ENCODE measurements at places on chromosomes 2 and 18.

DNA sequence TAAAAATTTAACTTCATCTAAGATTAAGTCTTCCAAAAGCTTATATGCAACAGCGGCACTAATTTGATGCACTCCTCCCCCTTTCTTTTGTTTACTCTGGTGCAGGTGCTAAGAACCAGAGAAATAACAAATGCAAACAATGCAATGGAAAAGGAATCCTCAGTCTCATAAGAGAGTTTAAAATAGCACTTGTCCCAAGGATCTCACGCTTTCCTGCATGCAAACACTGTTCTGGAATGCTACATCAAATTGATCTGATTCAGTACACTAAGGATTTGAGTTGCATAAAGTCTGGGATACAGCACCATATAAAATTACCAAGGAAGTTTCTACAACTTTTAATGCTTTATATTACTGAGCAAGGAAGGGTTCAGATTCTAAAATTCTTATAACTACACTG lies 50.5 kb downstream of the SEPTIN10 start:
- no peak for DNase-seq

DNA sequence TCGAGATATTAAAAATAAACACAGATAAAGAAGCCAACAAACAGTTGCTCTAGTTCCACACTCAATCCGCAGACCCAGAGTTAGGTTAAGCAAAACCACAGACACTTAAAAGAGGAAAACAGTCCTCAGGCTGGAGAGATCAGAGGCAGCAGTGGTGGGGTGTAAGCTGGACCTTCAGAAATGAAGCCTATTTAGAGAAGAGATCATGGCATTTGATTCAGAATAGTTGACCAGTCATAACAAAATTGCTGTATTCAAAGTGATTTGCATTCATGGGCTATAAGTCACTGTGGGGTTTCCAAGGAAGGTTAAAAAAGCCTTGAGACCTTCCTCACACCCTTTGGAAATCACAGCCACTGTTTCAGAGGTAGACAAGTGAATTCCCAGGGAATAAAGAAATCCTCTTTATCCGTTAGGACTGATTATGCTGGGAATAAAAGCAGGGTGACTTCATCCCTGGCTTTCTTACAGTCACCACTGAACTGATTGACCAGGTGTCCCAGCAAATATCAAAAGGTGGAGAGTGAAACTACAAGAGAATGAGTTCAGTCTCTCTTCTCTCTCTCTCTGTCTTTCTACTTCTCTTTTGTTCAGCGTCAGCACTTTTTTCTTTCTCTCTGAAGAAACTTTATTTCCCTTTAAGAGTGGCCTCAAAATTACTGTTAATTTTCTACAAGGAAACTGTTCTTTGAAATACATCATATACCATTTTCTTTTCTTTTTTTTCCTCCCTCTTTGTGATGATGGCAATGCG lies 171.8 kb upstream of the PIK3C3 start:
- DNase-seq: no peak

DNA sequence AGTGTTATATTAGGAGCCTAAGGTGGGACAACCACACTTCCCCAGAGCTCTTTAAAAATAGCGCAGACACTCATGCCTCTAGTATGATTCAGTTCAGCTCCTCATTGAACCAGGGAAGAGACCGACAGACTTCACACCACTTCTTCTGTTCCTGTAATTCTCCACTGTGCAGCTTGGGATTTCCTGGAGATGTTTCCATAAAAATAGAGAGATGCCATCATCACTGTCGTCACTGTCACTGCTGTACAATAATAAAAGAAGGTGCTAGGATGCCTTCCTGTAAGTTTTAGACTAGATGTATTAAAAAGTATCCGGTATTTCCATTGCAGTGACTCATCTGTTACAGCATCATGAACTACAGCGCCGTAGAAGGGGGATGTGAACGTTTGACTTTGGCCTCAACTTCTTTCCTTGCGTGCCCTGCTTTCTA lies 110.9 kb downstream of the FAM210A start:
- no peak for DNase-seq

DNA sequence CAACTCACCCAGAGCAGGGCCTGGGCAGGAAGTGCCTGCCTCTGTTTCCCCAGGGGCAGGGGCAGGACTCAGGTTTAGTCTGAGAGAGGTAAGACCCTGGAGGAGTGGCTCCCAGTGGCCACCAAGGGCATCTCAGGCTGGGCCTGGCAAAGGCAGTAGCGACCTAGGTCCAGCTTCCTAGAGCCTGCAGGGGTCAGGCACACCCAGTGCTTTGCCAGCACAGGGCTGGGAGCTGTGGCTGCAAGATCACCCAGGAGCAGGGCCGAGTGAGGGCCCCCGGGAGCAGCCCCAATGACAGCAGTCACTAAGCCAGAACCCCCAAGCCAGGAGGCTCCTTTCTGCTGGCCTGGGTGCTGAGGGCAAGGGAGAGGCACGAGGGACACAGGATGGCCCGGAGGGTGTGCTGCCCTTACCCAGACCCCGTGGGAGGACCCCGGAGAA lies 8.8 kb upstream of the DUSP2 start:
- DNase-seq: no peak

DNA sequence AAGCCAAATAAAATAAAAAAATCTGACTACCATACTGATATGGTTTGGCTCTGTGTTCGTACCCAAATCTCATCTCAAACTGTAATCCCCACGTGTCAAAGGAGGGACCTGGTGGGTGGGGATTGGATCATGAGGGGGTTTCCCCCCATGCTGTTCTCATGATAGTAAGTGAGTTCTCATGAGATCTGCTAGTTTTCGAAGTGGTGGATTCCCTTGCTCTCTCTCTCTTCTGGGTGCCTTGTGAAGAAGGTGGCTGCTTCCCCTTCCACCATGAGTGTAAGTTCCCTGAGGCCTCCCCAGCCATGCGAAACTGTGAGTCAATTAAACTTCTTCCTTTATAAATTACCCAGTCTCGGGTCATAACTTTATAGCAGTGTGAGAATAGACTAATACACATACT lies 123.8 kb upstream of the WDSUB1 start:
- no peak for DNase-seq

DNA sequence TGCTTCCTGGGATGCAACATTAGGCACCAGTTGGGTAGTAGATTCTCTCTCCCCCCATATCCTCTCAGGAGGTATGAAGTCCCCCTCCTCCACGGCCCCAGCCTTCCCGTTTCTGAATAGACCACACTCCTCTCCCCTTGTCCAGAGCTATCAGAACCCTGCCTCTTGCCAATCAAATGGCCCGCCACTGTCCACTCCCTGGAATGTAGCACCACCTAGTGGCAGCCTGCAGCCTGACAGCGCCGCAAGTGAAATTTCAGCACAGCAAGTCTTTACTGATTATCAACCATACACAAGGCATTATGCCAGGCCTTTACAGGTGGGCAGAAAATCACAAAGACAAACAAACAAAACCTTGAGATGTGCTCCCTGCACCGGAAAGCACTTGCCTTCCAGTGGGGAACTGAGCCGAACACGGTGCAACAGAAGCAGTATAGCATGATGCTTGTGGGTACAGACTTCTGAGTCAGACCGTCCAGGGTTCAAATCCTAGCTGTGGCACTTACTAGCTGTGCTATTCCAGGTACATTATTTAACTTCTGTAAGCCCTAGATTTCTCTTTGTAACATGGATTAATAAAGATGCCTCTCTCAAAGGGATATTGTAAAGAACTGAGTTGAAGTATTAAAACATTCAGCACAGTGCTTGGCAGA lies 174.0 kb downstream of the SMAD2 start:
- DNase-seq: no peak

DNA sequence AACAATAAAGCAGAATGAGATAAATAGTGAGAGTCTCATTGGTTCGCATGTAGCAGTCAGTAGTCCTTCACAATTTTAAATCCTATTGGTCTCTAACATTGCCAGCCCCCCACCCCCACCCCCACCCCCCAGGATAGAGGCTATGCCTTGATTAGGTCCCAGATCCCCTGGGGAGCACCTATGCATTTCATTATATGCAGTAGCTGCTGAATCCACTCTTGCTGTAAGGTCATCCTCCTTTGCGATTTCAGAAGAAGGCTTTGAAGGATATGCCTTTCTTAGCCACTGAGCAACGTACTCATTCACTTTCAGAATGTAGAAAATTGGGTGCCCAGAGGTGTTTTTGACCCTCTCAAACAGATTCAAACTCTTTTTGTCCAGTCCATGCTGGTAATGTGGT lies 382.8 kb upstream of the GALNT5 start:
- no peak for DNase-seq

- no peak for DNase-seq
Measured at GRCh38 chr2:70461981-70462876, 91.4 kb downstream of the TGFA start.

- no peak for DNase-seq
Measured at GRCh38 chr18:8480506-8481328, 128.5 kb upstream of the RAB12 start.

DNA sequence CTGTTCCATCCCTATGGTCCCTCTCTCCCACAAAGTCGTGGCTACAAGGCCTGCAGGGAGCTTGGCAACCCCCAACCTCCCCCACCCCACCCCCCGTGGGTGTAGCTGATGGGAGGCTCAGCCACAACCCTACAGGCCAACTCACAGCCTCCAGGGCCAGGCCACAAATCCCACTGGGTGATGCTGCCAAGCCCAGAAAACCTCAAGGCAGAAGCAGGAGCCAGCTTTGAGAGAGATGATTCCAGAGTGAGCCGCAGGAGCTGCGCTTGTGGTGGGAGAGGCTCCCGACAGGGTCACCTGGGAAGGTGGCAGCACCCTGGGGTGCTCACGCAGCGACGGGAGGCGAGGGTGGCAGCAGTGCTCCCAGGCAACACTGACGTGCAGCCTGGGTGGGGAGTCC lies 44.8 kb downstream of the ADCY3 start:
- DNase-seq: no peak

DNA sequence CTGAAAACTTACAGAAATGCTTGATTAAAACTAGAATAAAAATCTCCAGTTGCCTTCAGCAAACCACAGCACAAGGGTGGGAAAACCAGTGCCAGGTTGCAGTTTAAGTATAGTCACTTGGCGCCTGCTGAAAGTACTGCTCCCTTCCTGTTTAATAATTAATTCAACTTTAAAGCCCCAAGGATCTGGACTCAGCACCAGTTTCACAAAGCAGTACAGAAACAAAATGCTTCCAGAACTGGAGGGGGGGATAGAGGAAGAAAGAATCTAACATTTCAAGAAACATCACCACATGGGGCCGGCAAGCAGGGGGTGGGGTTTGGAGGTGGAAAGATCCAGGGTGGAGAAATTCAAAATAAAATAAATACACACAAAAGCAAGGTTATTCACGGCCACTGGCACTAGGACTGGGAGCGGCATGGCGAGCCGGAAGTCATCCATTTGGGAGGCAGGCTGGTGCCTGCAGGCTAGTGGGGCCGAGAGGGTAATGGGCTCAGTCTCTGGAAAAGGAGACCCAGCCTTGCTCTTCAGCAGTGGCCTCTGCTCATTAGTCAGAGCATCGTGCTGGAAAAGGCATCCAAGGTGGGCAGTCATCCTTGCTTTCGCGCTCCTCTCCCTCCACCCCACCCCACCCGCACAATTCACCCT lies 85.8 kb downstream of the POU3F3 start:
- no peak for DNase-seq

- DNase-seq: no peak
Measured at GRCh38 chr18:36376361-36376760, 78.8 kb downstream of the FHOD3 start.

- no peak for DNase-seq
Measured at GRCh38 chr2:49111006-49111405, 43.3 kb downstream of the FSHR start.

DNA sequence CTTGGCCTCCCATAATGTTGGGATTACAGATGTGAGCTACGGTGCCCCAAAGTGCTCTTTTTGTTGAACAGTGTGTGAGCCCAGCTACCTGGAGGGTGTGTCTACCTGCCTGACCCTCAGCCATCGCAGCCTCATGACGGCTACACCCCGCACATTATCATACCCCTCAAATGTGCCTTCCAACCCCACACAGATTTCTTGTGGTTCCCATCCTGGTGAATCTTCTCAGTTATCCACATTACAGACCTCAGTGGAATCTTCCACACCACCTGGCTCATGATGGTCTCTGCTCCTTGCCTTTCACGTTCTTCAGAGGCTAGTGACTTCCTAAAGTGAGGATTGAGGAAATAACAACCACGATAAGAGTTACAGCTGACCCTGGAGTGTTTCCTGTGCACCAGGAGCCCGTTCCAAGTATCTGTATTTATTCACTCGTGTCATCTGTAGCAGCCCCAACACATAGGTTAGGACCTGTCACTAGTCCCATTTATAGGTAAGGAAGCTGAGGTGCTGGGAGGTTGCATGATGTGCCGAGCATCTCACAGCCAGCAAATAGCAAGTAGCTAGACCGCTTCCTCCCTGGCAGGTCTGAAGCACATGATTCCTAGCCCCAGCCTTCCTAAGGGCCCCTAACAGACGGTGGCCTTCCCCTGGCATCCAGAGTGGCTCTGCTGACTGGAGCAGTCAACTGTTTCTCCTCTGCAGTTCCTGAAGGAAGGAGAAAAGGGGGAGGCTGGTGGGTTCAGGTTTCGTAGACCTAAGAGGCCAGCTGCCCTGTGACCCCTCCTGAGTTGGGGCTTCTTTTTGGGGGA lies 47.3 kb downstream of the TCF7L1 start:
- no peak for DNase-seq

DNA sequence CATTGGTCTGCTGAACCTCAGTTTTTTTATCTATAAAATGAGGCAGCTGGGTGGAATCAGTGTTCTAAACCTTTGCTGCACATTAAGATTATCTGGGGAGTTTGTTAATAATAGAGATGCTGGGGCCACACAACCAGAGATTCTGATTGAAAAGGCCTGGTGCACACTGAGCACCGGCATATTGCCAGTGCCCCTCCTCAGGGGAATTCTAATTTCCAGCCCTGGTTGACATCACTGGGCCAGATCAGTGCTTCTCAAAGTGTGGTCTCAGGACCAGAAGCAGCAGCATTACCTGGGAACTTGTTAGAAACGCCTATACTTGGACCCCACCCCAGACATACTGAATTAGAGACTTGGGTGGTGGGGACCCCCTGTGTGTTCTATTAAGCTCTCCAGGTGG lies 112.5 kb downstream of the SETBP1 start:
- DNase-seq: no peak

DNA sequence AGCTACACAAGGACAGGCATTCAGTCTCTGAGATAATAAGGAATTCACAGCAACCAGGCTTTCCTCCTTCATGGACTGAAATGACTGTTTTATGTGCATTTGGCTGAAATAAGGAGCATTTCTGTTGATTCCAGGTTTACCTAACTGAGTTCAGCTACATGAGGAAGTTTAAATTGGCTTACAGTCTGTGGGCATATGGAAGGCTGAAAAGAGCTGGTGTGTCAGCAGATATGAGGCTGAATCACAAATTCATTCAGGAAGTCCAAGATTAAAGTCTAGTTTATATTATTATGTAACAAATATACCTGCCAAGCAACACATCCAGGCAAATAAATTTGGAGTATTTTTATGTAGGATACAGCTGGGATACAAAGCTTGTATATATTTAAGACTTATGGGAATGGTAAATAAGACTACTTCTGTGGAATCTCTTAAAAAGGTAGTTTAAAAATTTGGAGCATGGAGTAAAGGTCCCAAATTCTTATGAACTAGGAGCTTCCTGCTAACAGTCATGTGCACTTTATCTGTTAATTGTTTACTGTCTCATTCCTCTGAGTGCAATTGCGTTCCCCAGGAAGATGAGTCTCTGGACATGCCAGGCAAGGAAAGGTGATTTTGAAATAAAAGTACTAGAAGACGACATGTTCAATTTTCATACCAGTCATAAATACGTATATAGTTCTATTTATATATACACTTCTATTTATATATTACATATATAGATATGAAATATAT lies 53.0 kb downstream of the ZC3H8 start:
- no peak for DNase-seq

GRCh38 chr18:58391932-58392323 lies 237.0 kb downstream of the ALPK2 start:
- no peak for DNase-seq

GRCh38 chr18:32201948-32202672 lies 12.3 kb downstream of the MEP1B start:
- DNase-seq: no peak

- DNase-seq: no peak
Measured at GRCh38 chr2:202039278-202040078, 5.8 kb downstream of the FZD7 start.

Measured in upper lobe of left lung (tissue), 6 donors.